NCI-H146 (cell line): ENCODE measurements at places on chromosomes 12 and 14.

DNA sequence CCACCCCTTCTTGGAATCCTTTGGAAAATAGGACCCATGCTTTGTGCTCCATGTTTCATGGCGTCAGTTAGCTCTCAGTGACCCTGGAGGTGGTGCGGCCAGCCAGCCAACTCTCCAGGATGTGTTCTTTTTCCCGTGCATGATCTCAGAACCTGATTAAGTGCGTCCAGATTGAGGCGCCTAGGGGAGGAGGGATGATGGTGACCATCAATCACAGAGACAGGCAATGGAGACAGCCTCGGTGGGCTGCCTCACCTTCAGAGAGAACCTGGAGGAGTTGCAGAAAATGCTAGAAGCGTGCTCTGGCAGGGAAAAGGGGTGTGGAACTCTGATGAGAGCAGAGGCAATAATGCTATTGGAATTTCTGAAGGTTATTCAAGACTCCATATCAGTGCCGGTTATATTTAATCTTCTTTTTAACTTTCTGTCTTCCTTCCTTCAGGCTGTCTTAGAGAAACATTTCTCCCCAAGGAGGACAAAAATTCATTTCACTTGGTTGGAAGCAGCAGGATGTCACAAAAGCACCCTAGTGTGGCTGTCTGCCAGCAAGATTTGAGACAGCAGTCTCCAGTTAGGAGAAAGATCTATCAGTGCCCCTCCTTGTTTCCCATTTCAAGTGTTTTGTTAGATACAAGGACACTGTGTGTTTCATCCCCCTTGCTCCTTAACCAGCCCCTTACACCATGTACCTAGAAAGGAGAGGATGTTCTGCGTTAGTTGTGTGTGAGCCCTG lies 53.3 kb upstream of the IGF1 start:
- DNase-seq: no peak

DNA sequence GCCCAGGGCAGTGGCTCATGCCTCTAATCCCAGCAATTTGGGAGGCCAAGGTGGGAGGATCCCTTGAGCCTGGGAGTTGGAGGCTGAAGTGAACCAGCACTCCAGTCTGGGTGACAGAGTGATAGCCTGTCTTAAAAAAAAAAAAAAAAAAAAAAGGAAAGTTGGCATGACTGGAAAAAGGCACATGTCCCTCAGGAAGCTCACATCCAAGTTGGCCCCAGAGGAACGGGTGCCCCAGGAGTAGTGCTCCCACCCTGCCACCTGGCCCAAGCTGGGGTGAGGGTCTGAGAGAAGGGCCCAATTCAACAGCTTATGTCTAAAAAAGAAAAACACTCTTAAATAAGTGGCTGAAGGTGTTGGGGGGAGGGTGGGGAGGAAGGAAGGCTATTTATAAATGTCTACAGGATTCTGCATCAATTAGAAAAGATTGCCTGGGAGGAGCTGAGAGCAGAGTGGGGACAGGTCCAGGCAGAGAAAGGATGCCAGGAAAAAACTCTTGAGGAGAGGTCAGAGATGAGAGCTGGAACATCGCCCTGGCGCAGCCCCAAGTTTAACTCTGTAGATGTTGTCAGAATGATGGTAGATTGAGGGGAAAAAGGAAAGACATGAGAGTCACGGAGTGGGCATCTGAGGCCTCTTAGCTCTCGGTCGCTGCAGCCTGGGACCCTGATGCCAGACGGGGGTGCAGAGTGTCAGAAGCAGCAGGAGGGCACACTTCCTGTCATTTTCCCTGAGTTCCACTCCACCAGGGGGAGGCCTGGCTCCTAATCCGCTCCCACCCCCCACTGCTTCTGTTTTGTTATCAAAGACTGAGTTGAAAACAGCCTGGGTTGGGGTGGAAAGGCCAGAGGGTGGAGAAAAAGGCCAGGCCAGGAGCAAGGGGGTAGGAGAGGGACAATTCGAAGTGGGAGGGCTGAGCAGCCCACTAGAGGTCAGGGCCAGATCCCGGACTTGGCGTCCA lies 7.3 kb downstream of the SPRYD3 start:
- DNase-seq: no peak

DNA sequence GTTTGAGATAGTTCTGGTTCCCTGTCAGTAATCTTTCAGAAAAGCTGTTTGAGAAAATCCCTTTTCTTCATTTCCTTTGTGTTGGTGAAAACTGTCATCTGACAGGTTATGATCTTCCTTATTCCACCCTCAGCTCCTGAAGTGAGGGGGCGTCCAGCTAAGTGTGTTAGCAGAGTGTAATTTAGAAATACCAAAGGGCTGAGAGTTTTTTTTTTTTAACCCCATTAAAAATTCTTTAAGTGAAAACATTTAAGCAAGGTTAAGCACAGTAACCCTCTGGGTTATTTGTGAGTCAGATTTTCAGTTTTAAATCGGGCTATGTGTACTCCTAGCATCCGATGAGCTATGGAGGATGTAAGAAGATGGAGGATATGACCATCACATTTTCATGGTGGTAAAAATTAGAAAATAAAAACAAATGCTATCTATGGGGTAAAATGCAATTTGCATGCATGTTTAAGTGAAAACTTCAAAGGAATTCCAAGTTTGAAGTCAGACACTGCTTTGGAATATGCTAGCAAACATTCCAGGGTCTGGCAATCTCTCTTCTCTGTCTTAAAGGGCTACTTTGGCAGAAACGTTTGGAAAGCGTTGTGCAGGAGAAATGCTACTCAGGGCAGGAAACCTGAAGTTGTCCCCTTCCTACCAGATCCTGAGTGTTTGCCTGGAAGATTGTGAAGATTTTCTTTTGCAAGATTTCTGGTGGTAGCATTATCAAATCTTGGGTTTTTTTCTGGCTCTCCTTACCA lies 197.0 kb upstream of the PRICKLE1 start:
- no peak for DNase-seq

DNA sequence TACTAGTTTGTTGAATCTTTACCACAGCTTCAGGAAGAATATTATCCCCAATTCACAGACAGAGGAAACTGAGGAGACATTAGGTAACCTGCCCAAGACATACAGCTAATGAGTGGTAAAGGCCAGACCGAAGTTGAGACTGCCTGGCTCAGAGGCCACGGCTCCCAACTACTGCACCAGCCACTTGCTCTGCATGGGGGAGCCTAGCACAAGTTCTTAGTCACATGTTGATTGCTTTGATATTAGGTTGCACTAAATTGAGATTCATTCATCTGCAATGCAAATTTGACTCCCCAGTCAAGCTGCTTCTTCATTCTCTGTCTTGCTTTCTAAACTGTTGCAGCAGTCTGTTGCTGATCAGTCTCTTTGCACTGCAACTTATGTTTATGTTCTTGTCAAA lies 25.9 kb upstream of the POLR3B start:
- no peak for DNase-seq

- DNase-seq: no peak
These were observed 2.6 kb upstream of the SLC35E3 start for GRCh38 chr12:68743356-68743755.

DNA sequence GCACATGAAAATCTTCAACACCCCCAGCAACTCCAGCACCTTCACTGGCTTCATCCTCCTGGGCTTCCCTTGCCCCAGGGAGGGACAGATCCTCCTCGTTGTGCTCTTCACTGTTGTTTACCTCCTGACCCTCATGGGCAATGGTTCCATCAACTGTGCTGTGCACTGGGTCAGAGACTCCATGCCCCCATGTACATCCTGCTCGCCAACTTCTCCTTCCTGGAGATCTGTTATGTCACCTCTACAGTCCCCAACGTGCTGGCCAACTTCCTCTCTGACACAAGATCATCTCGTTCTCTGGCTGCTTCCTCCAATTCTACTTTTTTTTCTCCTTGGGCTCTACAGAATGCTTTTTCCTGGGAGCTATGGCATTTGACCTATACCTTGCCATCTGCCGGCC lies 11.5 kb upstream of the OR11G2 start:
- DNase-seq: no peak

- no peak for DNase-seq
These were observed 31.1 kb upstream of the ETNK1 start for GRCh38 chr12:22593864-22594263.

DNA sequence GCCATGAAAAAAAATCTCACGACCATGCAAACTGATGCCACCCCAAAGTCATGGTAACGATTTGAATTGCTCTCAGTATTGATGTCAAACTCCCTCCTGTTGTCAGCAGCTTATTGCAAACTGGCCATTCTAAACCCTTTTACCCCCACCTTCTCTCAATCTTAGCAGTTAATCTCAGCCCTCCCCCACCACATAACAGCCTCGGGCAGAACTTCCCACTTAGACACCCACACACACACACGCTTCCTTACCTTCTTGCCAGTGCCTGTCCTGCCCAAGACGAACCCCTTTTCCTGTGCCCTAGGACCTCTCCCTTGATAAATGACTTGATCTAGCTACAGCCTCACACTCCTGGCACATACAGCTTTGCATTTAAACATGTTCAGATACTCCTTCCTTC lies 56.6 kb downstream of the GPATCH2L start:
- no peak for DNase-seq

- DNase-seq: no peak
These were observed 27.0 kb downstream of the RHOF start for GRCh38 chr12:121766290-121767039.

- no peak for DNase-seq
These were observed 82.4 kb upstream of the FBXO21 start for GRCh38 chr12:117272690-117273089.

DNA sequence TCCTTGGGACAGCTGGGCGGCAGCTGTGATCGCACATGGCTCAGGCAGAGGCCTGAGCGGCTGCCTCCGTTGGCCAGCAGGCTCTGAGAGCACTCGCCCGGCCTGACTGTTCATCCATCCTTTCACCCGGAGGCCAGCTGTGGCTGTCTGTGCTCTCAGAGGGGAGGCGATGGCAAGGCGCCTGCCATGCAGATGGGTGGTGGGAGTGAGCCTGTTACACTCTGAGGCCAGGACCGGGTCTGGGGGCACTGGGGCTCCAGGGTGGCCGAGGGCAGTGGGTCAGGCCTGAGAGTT lies 292.3 kb downstream of the TMEM121 start:
- no peak for DNase-seq

GRCh38 chr12:114691196-114691595 lies 7.2 kb upstream of the TBX3 start:
- no peak for DNase-seq

DNA sequence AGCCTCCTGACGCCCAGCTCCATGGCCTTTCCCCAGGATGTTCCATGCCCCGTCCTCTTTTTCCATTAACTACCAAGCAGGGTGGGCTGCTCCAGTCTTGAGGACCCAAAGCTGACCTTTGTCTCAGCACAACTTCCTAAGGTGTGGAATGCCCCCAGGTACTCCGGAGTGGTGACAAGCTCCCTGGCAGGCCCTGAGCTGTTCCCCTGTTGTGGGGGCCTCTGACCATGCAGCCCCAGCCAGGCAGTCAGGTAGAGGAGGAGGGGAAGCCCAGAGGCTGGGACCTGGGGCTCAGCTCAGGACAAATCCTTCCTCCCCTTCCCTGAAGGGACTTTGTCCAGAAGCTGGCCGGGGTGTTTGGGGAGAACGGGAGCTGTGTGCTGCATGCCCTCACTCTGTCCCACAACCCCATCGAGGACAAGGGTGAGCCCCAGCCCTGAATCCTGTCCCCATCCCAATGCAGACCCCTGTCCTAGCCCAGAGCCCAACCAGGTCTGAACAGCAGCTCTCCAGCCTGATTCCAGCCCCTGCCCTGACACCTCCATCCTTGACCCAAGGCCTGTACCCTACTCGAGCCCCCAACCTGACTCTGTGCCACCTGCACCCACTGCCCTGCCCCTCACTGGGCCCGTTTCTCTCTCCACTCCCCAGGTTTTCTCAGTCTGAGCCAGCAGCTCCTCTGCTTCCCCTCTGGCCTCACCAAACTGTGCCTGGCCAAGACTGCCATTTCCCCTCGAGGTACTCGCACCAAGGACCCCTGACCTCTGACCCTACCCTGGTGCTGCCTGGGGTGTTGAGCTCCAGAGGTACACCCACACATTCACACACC lies 4.4 kb downstream of the CARMIL3 start:
- DNase-seq: no peak

GRCh38 chr12:90042920-90043641 lies 334.4 kb upstream of the ATP2B1 start:
- no peak for DNase-seq

GRCh38 chr12:18361433-18361832 lies 100.1 kb downstream of the PIK3C2G start:
- DNase-seq: no peak

- DNase-seq: no peak
These were observed 106.7 kb downstream of the TMEM30B start for GRCh38 chr14:61174441-61174891.

- no peak for DNase-seq
These were observed 18.6 kb downstream of the GSTZ1 start for GRCh38 chr14:77339407-77339806.

GRCh38 chr12:122182887-122183587 lies at the start of gene LRRC43:
Gene LRRC43 (plus strand): TSS chr12:122183123. CDS start chr12:122183145, 22 bp downstream.
- DNase-seq: peak; percentile 88

DNA sequence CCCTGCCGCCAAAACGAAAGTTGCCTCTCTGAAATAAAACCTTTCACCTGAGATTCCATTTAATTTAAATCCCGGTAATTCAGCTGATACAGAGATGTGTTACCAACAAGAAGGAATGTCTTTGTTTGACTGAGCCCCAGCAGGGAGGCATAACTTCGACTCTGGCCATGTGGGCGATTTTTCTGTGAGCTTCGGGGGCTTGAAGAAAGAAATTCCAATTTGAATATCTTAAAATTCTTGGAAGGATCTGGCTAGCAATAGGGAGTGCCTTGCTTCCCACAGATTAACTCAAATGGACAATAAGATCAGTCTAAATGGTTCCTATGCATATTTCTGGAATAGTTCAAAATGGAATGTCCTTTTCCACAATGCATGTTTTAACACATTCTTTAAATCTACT lies 252.5 kb upstream of the TMPO start:
- no peak for DNase-seq

DNA sequence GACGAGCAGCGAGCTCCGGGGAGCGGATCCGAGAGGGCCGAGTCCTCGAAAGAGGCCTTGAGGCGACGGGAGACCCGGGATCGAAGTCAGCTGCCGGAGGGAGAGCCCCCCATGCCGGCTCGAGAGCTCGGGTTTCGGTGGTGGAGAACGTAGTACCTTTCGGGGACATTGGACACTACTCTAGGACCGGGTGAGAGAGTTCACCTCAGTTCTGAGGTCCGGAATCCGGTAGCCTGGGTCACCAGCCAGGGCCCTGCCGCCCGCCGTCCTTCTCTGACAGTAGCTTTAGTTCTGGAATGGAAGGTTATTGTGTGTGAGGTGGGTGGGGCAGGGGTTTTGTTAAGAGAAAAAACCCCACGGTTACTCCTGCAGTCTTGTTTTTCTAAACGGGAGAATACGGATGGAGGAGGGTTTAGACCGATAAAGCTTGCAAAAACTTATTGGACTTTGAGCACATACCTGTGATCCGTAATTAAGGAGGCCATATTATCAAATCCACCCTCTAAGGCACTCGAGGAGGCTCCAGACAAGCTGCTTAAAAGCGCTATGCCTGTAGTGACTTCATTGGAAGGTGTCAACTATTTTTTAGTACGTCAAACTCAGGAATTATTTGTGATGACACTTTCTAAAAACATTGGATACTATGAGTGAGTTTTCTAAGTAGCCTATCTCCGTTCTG lies 765 bp downstream of the SCYL2 start:
- peak; percentile 56 for DNase-seq

DNA sequence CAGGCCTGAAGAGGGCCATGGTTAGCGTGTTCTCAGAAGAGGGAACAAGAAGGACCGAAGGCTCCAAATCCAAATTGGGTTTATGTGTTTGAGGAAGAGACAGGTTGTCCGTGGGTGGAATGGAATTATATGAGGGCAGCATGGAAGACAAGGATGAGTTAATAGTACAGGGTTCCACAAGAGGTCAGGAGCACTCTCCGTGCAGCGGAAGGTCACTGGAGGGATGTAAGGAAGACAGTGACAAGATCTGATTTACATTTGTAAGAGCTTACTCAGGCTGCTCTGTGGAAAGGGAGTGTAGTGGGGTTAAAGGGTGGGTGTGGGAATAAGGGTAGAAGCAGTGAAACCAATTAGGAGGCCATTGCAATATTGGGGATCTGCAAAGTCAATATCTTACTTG lies 97.0 kb downstream of the TPH2 start:
- no peak for DNase-seq
